Activated CD4-positive, alpha-beta T cell treated with anti-CD3 and anti-CD28 coated beads for 24 hours (primary cell): ENCODE measurements at places on chromosomes 13 and 19.

GRCh38 chr13:46405457-46405856 lies 18.4 kb upstream of the RUBCNL start:
- DNase-seq: no peak

- no peak for DNase-seq
Measured at GRCh38 chr19:2594319-2594718, 108.2 kb downstream of the GNG7 start.

DNA sequence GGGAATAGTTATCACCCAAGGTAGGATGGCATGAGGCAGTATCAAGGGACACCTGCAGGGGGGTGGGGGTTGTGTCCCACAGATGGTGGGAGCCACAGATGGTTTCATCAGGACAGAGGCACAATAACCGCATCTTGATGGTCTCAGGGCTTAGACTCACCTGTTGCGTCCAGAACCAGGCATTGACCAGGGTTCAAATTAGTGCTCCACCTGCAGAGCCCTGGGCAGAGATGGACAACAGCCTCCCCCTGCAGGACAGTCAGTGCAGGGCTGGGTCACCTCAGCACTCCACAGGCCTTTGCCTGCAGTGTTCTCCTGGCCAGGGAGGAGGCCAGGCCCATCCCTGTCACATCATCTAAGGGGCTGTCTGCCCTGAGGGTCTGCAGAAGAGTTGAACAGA lies 14.5 kb upstream of the CEACAM1 start:
- DNase-seq: no peak

DNA sequence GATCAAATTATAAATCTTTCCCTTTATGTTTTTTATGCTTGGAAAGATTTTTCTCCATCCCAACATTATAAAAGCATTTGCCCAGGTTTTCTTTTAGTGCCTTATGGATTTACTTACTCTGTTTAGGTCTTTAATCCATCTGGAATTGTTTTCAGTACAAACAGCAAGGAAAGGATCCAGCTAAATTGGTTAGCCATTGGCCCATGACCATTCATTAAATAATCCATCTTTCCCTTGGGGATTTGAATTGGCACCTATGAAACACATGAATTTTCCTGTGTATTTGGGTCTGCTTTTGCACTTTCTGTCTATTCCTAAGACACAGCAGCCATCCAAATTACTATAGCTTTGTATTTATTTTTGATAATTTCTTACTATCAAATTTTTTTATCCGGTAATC lies 28.8 kb upstream of the SHKBP1 start:
- DNase-seq: no peak

DNA sequence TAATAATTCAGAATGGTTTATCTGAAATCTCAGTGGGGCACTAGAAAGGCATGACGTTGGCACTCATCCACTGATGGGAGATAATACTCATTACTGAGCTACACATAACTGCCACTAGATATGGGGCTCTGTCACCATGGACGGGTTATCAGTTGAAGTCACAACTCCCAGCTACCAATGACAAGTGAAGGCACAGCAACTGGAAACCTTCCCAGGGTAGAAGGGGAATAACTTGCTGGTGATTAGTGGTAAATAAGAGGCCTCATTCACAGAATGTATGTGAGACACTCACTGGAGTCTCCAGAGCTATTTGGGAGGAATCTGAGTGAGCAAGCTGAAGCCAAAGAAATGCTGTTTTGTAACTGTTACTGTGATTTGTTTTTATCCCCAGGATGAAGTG lies 249.6 kb downstream of the ENOX1 start:
- DNase-seq: no peak

DNA sequence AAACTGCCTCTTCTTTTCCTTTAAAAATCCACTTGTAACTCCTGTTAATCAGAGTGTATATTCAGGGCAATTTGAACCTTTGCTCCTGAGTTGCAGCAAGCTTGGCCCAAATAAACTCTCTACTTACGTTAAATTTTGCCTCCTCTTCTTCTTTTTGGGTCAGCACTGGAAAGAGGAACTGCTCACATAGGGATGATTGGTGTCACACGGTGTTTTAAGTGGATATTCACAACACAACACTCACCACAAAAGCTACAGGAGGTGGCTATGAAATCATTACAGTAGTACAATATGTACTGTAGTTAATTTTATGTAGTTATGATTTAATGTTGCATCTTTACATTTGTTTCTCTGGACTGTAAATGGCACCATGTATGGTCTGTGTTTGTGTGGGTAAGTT lies 96.8 kb upstream of the DOCK9 start:
- no peak for DNase-seq

GRCh38 chr13:19927117-19927748 lies 31.3 kb upstream of the ZMYM2 start:
- no peak for DNase-seq

DNA sequence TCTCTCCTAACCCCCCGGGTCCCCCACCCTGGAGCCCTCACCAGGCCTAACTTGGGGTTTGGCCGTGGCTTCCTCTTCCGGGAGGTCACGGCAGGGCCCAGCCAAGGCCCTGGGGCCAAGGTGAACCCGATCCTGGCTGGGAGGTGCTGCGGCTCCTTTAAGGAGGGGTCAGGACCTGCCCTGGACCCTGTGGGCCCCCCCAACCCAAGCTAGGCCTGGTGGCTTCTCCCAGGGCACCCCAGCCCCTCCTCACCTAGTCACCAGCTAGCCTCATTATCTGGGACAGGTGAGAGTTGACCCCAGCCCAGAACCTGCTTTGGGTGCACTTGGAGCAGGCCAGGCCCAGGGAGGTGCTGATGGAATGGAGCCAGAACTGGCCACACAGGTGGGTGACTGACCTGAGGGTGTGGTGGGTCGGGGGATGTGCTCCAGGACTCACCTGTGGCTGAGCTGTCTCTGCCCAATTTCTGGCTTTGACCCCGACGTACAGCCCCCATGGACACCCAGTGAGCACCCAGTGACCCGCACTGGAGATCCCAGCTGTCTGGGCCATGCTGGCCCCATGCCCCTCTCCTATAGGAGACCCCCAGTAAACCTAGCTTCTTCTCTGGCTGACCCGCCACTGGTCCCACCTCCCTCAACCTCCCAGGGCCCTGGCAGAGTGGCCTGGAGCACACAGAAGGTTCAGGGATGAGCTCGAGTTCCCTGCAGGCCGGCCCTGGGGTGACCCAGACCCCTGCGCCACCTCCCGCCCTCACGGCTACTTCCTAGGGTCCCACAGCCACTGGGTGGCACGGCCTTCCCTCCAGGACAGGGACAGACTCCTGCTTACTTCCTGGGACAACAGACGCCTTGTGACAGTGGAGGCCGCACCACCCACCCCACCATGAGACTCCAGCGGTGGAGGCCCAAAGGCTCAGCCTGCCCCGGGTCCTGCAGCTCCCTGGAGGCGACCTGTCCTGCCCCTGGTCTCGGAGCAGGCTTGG lies 6.7 kb upstream of the MKNK2 start:
- no peak for DNase-seq

GRCh38 chr13:77038907-77039480 lies 12.0 kb upstream of the FBXL3 start:
- no peak for DNase-seq

DNA sequence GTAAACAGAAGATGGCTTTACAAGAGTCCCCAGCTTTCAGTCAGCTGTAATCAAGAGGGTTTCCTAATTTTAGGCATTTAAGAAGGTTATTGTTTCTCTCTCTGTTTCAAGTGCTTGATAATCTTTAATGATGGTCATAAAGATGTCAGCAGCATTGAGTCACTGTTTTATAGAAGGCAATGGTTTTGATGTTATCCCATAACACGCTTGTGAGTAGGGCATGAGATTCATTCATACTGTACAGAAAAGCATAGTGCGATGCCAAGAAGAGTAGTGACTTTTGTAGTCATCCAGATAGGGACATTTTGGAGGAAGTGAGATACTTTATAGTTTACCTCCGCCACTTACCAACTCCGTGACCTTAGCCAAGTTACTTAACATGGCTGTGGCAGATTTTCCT lies 364.2 kb upstream of the SLC10A2 start:
- DNase-seq: no peak

DNA sequence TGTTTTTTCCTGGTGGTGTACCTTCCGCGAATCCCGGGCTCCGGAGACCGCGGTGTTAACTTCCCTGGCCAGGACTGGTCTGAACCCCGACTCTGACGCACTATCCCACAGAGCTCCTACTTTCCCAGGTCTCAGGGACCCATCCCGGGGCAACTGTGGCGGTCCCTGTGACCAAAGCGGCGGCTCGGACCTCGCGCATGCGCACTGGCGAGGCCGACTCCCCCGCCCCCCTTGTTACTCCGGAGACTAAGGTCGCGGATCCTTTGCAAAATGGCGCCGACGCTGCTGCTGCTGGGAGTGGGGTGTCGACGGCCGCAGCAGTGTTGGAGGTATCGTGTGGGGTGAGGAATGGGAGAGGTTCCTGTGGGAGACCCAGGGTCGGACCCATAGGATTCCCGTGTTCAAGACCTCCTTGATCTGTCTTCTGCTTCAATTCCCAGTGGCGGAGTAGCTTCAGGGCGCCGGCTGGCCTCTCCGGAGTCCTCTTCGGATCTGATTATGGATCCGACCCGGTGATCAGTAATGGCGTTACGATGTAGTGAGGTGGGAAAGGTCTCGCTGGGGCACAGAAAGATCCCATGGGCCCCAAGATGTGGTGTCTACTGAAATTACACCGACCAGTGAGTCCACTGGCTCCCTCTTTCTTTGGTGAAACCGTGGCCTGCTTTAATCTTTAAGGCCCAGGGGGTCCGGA lies 66.6 kb upstream of the ZNF527 start:
- no peak for DNase-seq

- no peak for DNase-seq
Measured at GRCh38 chr13:70407486-70407885, 299.2 kb upstream of the KLHL1 start.

DNA sequence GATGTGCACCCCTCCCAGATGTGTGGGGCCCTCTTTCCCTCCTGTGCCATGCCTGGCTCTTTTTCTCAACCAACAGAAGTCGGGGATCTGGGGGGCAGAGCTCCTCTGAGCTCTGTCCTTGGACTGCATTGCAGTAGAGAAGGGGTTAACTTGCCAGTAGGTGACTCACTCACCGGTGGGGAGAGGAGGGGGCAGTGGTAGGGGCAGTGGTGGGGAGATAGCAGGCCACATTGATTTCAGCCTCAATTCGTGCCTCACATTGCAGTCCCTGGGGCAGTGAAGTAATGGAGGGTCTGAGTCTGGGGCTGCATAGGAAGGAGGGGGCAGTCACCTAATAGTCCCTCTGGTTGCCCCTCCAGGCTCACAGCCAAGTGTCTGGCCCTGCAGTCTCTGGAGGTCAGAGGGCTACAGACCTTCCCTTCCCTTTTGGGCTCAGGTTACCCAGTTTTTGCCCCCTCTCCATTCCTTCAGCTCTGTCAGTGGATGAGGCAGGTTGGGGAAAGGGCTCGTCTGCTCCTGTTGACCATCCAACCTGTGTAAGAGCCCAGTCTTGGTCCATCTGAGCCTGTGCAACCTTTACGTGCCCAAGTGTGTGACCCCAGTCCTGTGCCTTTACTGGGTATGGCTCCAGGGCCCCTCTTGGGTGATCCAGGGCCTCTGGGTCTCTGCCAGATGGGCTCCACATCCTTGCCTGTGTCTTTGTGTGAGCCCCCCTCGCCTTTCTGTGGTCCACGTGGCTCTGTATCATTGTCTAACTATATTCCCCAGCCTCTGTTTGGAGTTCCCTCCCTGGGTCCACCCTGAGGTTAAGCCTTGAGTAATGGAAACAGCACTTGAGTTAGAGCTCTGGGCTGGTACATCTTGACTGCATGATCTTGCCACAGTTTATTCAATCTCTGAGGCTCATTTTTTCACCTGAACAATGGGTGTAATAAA lies 13.0 kb downstream of the CIC start:
- no peak for DNase-seq

GRCh38 chr19:42402376-42403116 lies 12.4 kb upstream of the CNFN start:
- DNase-seq: no peak

GRCh38 chr19:4098493-4098892 lies 25.4 kb downstream of the MAP2K2 start:
- no peak for DNase-seq

- no peak for DNase-seq
Measured at GRCh38 chr19:2716722-2717637, 4.2 kb downstream of the DIRAS1 start.

DNA sequence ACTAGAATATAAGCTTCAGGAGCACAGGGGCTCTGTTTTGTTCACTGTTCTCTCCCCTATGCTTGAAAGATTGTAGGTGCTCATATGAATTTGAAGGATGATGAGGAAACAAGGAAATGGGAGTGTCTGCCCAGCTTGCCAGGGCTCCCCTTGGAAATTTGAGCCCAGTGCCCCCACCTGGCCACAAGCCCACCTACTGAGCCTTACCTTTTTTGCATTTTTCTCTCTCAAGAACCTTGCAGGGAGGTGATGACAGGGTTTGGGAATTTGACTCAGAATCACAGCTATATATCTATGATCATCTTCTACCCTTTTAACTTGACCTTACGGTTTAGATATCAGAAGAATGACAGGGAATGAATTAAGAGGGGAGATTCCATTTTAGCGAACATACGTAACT lies 33.8 kb downstream of the SERP2 start:
- DNase-seq: no peak

- DNase-seq: peak; percentile 91
Measured at GRCh38 chr19:46704379-46705076, 12.4 kb downstream of the PRKD2 start.

GRCh38 chr19:29293736-29294342 lies 80.9 kb upstream of the UQCRFS1 start:
- no peak for DNase-seq

GRCh38 chr19:10858204-10858828 lies 10.1 kb downstream of the C19orf38 start:
- no peak for DNase-seq

GRCh38 chr19:23802290-23802689 lies 43.6 kb upstream of the ZNF681 start:
- DNase-seq: no peak

GRCh38 chr13:77786695-77787287 lies 89.3 kb downstream of the SLAIN1 start:
- no peak for DNase-seq

DNA sequence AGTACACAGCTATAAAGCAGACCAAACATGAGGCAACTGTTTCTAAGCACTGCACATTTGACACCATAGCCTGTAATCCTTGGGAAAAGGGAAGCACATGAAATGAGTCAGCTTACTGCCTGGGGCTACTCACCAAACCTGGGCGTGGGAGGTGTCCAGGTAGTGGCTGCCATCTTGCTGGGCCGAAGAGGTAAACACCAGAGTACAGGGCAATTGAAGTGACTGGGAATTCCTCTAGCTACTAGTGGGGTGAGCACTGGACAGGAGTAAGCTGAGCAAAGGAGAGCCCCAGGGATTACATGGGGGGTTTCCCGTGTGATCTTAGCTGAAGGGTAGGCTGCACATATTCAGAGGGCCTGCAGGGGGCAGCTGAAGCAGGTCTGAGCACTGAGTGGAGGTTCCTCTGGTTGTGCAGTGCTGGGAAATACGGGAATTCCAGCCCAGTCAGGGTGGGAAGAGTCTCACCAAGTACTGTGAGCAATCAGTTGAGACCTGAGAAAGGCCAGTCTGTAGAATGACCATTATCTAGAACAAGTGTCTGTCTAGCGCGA lies 140.5 kb downstream of the SLC7A1 start:
- DNase-seq: no peak

GRCh38 chr19:39531834-39532232 lies 819 bp downstream of the EID2B start:
- DNase-seq: no peak
